ENCODE measurements at places on chromosomes 13 and 19. TPM values are rescaled to one million over a fixed set of nuclear protein-coding genes. Genes with fewer than 3 reads are reported as not detected.

Gene HSPH1
- 43.2 TPM for total RNA-seq

Gene FXYD3
- total RNA-seq = 2.9 TPM

Gene CGB2
- total RNA-seq = not detected

Gene TLE6
- total RNA-seq = 1.2 TPM

Gene GFY
- total RNA-seq = not detected

Gene LGALS16
- total RNA-seq = not detected

Gene ATP4B
- total RNA-seq = not detected

Gene UBE2L5
- total RNA-seq = 0.39 TPM

Gene FAM83E
- total RNA-seq = 0.42 TPM

Gene FEM1A
- total RNA-seq = 22.8 TPM

Gene ZNF296
- not detected for total RNA-seq

Gene PCDH17
- total RNA-seq = 9.5 TPM

Gene MYH14
- total RNA-seq = 2.5 TPM

Gene APOC4
- total RNA-seq = not detected

Gene SMIM44
- total RNA-seq = not detected

Gene C19orf85
- not detected for total RNA-seq

Gene TPTE2
- total RNA-seq = not detected

Gene BTBD2
- 90.2 TPM for total RNA-seq

Gene CTU1
- 18.9 TPM for total RNA-seq

Gene CACNG8
- not detected for total RNA-seq

Gene PSG7
- not detected for total RNA-seq

Gene ZNF628
- 5.1 TPM for total RNA-seq

Gene KPTN
- 6.2 TPM for total RNA-seq

Gene KCNN1
- not detected for total RNA-seq

Gene SLC7A10
- total RNA-seq = not detected

Gene DZIP1
- total RNA-seq = 31.3 TPM

Gene LRRC8E
- total RNA-seq = not detected

Gene ZNF221
- 5.8 TPM for total RNA-seq

Gene WDR88
- not detected for total RNA-seq

Gene ZNF780A
- 19.1 TPM for total RNA-seq

Gene SMG9
- total RNA-seq = 23.8 TPM

Gene GNG7
- 18.8 TPM for total RNA-seq

Gene ZNF154
- total RNA-seq = 5.0 TPM

Gene CEACAM7
- not detected for total RNA-seq

Gene LPAR6
- total RNA-seq = 7.8 TPM

Gene CKM
- 1.1 TPM for total RNA-seq

Gene CRYL1
- 42.3 TPM for total RNA-seq

Measured in esophagus muscularis mucosa (tissue), 4 donors.